Putamen (tissue), 1 donor: ENCODE measurements at places on chromosomes 11 and 22.

GRCh38 chr11:77093056-77093891, 9.4 kb upstream of the OMP start:
- no peak for DNase-seq

- DNase-seq: no peak
Measured at GRCh38 chr11:88188251-88188931, 13.1 kb upstream of the RAB38 start.

DNA sequence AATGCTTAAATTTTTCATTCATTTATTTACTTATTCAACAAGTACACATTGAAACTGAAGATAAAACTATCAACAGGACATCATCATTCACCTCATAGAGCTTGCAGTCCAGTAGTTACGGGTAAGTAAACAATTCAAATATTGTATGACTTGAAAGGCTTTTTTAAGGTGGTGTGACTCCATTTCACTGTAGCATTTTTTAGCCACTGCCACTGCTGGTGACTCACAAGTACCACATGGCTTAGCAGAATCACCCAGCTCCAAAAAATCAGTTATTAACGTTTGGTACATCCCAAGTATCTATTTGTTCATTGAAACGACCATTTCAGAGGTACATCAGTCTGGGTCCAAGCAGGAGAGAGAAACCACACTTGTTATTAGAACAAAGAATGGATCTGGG, 427.9 kb upstream of the DDI1 start:
- no peak for DNase-seq

DNA sequence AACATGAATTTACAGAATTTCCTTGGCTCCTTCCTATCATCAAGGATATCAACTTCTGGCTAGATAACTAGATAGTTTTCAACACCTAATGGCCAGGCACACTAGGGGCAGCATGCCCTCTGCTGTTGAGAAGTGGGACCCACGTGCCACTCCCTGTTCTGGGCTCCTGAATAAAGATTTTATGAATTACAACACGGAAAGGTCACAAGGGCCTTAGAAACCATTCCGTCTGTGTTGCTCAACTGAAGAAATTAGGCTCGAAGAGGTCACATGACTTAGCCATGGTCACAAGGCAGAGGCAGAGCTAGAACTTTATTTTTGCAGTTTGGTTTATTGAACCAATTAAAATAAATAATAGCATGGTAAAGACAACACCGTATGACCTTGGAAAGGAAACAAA, 36.0 kb downstream of the PRCP start:
- peak; percentile 78 for DNase-seq

DNA sequence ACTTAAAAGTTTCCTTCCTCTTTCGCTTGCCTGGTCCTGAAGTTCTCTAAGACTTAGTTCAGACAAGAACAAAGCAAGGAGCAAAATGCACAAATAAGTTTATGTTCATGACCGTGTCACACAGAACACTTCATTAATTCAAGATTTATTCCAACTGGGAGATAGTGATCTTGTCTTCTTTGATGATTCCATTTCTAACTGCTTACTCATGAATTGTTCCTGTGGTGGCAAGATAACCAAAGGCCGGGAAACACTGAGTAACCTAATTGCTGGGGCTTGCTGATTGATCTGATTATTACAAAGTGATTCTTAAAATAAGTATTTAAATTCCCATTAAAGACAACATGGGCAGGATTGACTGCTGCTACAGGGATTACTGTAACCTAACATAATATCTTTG, 1462.9 kb upstream of the RAG2 start:
- no peak for DNase-seq

DNA sequence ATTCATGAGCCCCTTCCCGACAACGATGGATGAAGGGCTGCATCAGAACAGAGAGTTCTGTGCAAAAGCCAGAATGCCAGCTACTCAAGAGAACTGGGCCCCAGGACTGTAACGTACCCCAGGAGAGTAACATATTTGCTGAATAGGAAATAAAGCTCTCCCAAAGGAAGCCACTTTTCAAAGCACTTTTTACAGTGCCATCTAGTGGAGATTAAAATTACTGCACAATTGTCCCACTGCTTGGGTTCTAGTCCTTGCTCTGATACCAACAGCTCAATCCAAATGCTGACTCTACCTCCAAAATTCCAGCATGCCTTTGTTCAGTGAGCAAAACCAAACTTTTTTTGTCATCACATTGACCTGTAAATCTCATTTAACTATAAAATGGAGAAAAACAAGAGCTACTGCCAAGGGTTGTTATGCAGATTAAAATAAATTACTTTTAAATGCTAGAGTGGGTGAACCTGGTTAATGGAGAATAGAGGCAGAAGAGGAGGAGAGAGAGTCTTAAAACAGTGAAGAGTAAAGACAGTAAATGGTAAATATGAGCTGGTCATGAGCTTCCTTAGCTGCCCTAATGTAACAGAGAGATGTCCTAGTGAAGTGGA, 87.6 kb upstream of the FSHB start:
- DNase-seq: no peak

GRCh38 chr11:134074766-134075165, 5.9 kb downstream of the JAM3 start:
- no peak for DNase-seq

GRCh38 chr11:20037396-20038153, 122.7 kb downstream of the DBX1 start:
- DNase-seq: no peak

DNA sequence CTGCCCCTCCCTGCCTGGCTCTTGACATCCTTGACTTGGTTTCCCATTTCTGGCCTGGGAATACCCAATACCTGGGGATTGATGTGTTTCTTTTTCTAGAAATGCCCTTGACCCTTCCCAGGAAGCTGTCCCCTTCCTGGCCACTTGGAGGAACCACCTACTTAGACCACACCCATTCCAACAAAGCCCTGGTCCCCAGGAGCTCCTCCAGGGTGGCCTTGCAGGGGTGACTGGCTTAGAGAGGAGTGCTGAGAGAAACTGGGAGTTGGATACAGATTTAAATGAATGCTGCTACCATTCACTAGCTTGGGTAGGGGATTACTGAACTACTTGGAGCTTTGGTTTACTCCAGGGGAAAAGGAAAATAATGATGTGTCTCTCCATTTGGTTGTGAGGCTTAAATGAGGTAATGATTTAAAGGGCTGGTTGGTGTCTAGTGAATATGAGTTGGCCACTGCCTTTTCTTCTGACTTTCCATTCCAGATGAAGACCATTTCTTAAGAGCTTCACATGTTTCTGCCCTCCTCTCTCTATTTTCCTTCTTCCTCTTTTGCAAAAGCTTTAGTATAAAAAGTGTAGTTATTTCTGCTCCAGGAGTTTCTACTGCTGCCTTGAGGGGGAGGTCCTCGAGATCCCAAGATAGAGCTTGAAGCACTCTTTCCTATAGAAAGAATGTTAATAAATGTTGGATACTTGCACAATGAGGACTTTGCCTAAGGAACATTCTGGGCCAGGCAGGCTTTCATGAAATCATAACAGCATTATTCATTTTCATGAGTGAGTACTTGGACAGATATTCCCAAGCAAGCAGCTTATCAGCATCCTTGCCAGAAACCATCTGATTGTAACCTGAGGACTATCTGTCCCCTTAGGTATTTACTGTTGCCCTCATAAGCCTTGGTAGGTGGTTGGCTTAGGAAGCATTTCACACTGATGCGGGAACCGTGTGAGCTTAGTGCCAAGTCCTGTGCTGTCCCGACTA, 22.4 kb downstream of the PANX1 start:
- DNase-seq: no peak

GRCh38 chr11:70807195-70807543, 408.8 kb downstream of the CTTN start:
- DNase-seq: no peak

GRCh38 chr11:126485021-126485792, 129.7 kb downstream of the ST3GAL4 start:
- DNase-seq: no peak

DNA sequence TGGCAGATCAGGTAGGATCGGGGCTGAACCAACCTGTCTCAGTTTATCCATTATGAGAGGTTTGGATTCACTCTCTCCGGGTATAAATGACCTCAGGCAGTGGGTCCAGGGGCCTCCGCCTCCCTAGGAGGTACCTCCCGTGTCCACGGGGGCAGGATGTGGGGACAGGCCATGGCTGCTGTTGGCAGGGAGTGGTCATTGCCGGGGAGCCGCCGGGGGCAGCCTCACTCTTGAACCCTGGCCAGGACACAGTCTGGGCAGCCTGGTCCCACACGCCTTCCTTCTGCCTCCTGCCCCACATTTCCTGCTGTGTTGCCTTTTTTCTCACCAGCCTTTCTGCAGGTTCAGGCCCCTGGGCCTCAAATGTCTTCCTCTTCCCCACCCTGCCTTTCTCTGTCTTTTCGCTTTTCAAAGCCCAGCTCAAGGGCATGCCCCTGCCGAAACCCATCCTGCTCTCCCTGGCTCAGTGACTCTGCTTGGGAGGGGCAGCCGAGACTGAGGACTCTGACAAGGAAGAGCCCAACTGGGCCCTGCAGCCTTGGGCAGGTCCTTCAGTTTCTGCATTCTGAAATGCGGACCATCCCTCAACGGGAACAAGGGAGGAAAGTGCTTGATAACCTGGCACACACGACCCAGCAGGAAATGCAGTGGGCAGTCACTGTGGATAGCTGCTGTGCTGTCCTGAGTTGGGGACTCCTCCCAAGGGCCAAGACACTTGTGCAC, 31.1 kb downstream of the ZC3H7B start:
- no peak for DNase-seq

DNA sequence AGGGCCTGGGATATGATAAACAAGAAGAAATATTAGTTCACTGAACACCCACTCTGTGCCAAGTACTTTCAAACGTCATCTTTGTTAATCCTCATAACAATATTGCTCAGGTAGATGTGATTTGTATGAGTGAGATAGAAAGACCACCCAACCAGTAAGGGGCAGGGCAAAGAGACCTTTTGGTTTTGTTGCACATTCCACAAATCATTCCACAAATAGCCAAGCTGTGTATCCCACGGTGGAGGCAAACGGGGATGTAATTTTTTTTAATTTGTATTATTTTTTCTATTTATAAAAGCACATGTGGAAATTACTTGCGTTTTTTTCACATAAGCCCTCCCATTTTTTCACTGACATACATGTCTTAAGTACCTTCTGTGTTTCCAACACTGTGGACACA, 29.0 kb downstream of the LAYN start:
- DNase-seq: no peak

DNA sequence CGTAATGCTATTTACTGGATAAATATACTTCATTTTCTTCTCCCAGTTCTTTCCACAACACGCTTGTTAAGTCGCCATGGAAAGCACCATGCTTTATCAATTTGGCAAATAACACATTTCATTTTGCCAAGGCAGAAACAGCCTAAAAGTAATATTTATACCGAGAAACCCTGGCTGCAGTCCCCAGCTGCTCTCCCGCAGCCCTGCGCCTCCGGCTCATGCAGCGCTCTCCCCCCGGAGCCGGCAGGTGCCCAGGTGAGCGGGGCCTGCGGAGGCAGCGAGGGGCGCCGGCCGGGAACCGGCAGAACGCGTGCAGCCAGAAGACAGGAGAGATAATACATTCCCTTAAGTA, 681 bp upstream of the ARHGEF12 start:
- DNase-seq: no peak

- no peak for DNase-seq
Measured at GRCh38 chr11:119709638-119710346, 19.2 kb downstream of the NECTIN1 start.

DNA sequence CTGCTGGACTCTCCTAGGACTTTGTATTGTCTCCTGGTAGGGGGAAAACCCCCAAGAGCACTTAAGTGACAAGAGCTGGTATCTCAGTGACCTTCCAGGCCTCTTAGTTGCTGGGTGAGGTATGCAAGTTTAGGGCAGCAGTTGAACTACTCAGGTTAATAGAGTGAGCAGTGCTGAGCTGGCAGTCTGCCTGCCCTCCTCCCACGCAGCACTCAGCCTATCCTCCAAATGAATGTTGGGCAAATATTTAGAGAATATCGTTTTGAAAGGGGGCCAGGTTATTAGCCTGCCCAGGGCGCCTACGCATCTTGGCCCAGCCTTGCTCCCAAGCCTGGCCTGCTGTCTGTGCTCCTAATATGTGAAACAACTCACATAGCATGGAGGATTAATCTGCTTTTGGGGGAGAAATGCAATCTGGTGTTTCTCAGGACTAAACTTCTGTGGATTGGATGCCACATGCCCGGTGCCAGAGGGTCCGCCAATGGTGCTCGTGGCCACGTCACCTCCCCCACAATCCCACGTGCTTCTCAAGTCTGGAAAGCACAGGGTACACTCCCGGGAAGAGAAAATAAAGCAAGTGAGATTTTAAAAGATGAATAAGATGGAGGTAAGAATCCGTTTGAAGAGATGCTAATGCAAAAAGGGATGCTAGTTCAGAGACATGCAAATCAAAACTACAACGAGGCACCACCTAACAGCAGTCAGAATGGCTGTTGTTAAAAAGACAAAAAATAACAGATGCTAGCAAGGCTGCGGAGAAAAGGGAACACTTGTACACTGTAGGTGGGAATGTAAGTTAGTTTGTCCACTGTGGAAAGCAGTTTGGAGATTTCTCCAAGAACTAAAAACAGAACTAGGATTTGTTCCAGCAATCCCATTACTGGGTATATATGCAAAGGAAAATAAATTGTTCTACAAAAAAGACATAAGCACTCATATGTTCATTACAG, 67.7 kb downstream of the SPON1 start:
- DNase-seq: no peak

- no peak for DNase-seq
Measured at GRCh38 chr11:1043563-1044096, 7.1 kb upstream of the MUC6 start.

- DNase-seq: no peak
Measured at GRCh38 chr11:92826136-92826535, 143.3 kb upstream of the MTNR1B start.

DNA sequence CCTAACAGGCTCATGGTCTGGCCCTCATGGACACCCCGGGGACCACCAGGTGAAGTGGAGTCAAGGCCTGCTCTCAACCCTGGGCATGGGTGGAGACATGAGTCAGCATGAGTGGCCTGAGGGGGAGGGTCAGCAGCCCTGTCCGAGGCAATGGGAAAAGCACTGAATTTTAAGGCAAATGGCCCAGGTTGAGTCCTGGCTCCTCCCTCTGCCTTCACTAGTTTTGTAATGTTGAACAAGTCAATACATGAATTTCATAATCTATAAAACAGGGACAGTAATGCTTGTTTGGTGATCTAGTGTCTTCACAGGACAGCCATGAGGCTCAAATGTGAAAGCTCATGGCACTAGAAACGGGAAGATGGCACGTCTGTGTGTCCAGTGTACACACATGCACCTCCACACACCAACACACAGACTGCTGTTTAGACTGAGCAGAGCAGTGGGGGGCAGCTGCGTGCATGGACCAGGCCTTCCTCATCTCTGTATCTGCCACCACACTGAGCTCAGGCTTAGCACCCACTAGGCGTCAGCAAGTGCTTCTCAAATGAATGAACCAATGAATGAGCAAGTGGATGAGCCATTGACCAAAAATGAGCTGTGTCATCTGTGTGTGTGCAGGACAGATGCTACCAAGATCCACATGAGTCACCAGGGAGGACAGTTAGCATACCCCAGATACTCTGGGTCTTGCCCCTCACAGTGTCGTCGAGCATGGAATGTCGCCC, 63.4 kb downstream of the NRXN2 start:
- DNase-seq: no peak

DNA sequence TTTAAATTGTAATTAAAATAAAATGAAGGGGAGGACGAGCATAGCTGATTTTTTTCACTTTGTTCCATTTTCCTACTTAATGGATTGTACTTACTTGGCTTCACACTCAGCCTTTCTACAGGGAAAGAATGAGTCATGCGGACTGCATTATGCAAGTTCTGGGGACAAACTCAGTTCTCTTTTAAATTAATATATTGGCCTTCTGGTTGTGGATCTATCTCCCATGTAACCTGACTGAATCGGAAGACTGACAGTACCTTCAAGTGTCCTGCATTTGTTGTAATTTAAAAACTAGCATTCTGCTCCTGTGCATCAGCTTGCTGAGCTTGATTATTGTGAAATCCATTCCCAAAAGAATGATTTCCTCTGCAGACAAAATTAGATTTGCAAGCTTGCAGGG, 12.2 kb downstream of the OR8D1 start:
- peak; percentile 14 for DNase-seq
